ENCODE measurements at places on chromosomes 1 and 21.

GRCh38 chr1:9687120-9687873, 35.8 kb downstream of the PIK3CD start:
- no peak for DNase-seq

DNA sequence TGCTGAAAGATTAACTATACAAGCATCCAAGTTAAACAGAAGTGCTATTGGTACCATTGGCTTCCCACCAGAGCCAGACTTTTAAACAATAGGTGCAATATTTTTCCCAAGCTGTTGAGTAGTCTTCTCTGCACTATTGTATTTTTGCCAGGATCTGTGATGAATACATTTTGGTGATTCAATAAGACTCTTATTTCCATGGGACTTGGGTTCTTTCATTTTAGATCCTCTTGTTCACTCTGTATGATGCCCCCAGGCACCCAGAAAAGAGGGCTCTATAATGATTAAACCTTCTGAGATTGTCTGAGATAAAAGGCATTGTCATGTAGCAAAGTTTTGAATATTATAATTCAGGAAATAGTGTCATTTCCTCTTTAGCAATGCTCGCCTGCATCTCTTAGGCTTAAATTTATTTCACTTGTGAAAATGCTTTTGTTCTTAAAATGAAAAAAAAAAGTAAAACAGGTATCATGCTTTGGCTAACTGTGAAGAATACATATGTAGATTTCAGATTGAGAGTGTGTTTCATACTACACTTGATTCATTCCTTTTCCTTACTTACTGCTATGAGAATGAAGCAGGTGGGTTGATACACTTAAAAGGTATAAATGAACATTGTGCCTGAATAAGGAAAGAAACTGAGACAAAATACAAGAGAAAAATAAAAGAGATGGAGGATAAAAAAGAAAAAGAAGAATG, 275.0 kb downstream of the HMCN1 start:
- no peak for DNase-seq

- DNase-seq = no peak
Observed at GRCh38 chr21:26020081-26020480, 150.5 kb downstream of the APP start.

- DNase-seq = no peak
Observed at GRCh38 chr1:231032963-231033362, 7.1 kb downstream of the FAM89A start.

DNA sequence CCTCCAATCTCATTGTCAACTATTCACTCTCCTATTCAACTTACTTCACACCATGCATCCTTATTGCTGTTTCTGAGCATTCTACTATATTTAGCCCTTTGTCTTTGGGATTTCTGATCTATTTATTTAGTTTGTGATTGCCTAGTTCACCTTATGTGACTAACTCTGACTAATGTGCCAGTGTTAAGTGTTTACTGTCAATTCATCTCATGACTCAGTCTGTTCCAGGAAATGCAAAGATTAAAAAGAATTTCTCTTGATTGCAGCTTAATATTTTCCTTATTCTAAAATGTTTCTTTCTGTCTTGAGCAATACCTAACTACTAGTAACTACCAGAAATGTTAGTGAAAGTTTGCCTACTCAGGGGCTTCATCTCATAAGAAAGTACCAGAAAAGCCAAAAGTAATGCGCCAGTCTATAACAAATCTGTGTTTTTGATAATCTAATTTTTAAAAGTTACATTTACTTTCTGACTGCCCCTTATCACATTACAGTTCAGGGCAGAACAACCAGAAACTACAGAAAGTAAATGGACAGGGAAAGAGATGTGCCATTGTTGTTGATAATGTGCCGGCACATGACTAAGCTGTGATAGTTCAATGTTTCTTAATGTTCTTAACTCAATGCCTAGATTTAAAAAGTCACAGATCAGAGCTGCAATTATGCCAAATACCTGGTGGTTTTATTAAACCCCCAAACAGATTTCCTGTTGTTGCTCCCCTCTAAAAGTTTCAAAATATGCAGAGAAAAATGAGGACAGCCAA, 556.5 kb downstream of the PTBP2 start:
- DNase-seq = no peak

- no peak for DNase-seq
Observed at GRCh38 chr1:916173-917075, 7.3 kb upstream of the SAMD11 start.

DNA sequence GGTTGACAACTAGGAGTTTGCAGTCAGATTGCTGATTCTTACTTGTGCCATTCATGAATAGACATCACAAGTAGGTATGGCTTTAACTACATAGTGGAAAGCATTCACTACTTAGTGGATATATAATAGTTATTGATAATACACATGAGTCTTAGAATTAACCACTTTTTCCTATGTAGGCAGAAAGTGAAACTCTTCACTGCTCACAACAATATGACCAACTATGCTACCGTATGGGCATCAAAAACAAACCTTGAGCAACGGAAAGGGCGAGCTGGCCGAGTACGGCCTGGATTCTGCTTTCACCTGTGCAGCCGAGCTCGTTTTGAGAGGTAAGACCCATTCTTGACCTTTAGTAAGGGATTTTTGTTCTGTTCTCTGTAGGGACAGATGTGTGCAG, 38.7 kb downstream of the DHX9 start:
- DNase-seq = no peak

Measured in LNCaP clone FGC (cell line).